ENCODE measurements at places on chromosomes 3 and 15.

DNA sequence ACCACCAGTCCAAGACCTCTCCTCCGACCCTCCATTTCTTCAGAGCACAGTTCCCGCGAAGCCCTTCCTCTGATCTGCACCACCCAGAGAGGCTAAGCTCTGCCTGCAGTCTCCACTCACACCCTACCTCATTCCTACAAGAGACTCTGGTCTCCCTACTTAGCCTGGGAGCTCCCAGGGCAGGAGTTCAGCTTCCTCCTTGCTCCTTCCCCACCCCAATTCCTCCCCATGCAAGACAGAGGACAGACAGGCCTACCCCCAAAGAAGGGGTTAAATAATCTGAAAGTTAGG is 12.6 kb upstream of the VIPR1 start:
- no peak for DNase-seq

- no peak for DNase-seq
Observed at GRCh38 chr3:115806501-115806900, 183.2 kb downstream of the GAP43 start.

DNA sequence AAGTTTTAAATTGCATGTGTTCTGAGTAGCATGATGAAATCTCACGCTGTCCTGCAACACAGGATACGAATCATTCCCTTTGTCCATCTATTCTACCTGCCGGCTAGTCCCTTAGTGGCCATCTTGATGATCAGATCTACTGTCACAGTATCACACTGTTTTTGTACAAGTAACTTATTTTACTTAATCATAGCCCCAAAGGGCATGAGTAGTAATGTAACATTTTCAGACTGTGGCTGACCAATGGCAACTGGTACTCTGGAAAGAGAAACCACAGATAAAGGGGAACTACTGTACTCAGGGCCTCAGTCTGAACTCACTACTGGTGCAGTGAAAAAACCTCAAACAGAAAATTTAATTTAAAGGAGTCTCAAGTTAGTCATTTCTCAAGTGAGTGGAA is 127.3 kb upstream of the MRPL3 start:
- DNase-seq = no peak

DNA sequence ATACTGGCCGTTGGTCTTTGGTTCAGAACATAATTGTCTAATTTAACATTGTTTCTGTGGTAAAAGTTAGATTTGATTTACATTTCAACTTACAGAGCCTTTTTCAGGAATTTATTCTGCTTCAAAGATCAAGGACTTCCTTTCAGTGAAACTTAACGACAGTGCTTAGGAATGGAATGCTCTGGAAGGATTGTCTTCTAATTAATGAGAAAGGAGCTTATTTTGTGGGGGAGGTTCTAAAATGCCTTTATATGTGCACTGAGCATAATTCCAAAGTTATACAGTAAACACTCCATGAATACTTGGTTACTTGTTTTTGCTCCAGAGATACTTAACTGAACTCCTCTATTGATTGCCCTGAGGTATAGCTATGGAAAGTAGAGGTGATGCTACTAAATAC is 75.7 kb downstream of the CACNA1D start:
- no peak for DNase-seq

GRCh38 chr15:71212146-71212545 is 96.9 kb downstream of the THSD4 start:
- DNase-seq = no peak

- DNase-seq = no peak
Observed at GRCh38 chr15:74787251-74788041, 5.6 kb downstream of the CSK start.
